Activated gamma-delta T cell treated with Interleukin-2 at 50 U/mL for 16 hours (primary cell): ENCODE measurements at places on chromosomes 4 and X.

GRCh38 chr4:90951037-90951436 is 823.8 kb downstream of the CCSER1 start:
- no peak for DNase-seq

DNA sequence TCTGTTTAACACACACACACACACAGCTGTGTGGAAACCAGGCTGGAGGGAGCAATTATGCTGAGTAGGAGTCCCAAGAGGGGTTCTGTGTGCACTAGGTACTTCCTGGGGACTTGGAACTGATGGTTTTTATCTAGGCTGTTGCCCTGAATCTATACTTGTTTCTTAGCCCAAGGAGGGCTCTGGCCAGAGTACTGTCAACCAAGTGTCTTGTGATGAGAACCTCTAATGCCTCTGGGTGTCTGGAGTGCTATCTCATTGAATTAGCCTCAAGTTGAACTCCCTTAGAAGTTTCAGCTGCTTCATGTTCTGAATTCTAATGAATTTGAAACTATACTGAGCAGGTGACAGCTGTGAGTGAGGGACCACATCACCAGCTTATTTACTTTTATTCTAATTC is 16.6 kb downstream of the ARHGAP24 start:
- DNase-seq = no peak

DNA sequence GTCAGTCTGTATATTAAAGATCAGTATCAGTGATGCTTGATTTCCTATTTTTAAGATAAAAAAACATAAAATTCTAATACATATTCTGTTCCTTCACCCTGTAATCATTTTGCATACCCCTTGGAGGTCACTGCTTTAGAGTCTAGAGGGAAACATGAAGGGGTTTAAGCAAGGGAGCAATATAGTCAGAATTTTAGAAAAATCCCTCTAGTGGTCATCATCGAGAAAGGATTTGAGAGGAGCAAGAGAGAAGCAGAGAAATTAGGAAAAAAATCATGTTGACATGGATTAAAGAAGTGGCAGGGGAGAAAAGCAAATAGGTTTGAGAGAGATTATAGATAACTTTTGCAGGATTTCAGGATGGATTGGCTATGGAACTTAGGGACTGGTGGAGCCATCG is 11.1 kb downstream of the APEX2 start:
- DNase-seq = no peak

DNA sequence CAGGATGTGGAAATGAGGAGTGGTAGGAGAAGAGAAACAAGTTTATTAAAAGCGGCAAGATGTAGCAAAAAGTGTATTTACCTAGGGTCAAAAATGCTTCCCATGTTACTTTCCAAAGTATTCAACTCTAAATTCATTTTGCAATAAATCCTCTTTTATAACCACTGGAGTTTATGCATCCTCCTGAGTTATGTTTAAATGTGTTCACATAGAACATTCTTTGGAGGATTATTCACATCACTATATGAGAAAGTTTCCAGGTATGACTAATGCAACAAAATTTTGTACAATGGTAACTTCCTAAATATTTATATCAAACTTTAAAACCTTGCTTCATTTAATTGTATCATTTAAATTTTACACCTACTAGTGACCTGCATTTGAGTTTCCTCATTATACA is 870.6 kb upstream of the SLIT2 start:
- no peak for DNase-seq

DNA sequence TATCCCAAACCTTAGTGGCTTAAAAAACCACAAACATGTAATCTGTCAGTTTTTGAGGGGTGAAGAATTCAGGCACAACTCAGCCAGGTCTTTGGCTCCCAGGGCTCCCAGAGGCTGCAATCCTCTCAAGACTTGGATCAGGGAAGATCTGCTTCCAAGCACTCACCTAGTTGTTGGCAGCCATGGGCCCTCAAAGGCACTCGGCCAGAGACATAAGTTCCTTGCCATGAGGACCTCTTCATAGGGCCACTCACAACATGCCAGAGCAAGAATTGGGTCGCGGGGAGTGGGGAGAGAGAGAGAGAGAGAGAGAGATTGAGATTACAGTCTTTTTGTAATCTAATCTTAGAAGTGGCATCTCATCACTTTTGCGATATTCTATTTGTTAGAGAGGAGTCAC is 77.1 kb upstream of the TBC1D9 start:
- DNase-seq = no peak

GRCh38 chrX:15737190-15737958 is 696 bp upstream of the CA5B start:
- DNase-seq = no peak

GRCh38 chrX:121781991-121782390 is 734.6 kb downstream of the GLUD2 start:
- DNase-seq = no peak

- DNase-seq = no peak
Observed at GRCh38 chrX:20361081-20361889, 94.6 kb upstream of the RPS6KA3 start.

DNA sequence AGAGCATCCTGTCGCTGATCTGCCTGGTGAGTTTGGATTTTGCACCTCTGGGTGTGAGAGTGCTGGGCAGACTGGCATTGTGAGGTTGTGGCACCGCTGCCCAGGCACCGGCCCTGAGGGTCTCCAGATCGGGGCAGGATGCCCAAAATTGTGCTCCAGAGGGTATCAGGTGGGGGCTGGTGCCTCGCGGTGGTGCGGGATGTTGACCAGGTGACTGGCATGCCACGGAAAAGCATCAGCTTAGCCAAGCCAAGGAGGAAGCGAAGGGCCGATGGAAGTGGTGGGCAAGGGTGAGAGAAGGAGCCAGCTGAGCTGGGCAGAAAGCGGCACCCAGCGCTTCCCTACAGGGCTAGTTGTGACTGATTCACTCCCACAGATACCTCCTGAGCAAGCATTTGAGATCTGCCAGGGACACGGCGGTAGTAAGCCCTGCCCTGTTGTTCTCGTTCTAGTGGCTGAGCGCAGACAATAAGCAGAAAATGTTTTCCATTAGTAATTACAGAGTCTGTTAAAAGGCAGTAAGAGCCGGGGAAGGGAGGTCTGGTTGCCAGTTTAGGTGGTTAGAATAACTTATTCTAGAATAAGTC is 809 bp downstream of the ZFP92 start:
- DNase-seq = no peak

GRCh38 chr4:152138451-152138850 is 377.6 kb upstream of the GATB start:
- DNase-seq = peak; percentile 27

- no peak for DNase-seq
Observed at GRCh38 chr4:25760518-25761157, 102.2 kb downstream of the SEL1L3 start.

DNA sequence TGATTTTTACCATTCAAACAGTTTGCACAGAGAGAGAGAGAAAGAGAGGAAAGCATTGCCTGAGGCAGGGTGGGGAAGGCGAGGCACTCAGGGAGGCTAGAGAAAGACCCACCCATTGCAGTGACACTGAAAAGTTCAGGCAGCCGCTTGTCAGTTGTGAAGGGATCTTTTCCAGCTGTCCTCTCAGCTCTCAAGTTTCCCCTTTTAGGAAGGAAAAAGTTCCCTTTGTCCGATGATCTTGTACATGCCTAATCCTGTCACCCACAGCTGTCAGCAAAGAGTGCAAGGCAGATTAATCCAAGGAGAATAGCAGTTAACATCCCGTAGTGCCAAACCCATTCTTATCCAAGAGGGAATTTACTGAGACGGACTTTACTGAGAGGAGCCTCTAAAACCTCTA is 255.0 kb downstream of the MAGEB5 start:
- DNase-seq = no peak

GRCh38 chr4:155820887-155821518 is 45.1 kb downstream of the ASIC5 start:
- no peak for DNase-seq

GRCh38 chr4:102684610-102685052 is 76.1 kb downstream of the MANBA start:
- DNase-seq = no peak

GRCh38 chr4:8009710-8010511 is 70.2 kb upstream of the AFAP1 start:
- DNase-seq = no peak

DNA sequence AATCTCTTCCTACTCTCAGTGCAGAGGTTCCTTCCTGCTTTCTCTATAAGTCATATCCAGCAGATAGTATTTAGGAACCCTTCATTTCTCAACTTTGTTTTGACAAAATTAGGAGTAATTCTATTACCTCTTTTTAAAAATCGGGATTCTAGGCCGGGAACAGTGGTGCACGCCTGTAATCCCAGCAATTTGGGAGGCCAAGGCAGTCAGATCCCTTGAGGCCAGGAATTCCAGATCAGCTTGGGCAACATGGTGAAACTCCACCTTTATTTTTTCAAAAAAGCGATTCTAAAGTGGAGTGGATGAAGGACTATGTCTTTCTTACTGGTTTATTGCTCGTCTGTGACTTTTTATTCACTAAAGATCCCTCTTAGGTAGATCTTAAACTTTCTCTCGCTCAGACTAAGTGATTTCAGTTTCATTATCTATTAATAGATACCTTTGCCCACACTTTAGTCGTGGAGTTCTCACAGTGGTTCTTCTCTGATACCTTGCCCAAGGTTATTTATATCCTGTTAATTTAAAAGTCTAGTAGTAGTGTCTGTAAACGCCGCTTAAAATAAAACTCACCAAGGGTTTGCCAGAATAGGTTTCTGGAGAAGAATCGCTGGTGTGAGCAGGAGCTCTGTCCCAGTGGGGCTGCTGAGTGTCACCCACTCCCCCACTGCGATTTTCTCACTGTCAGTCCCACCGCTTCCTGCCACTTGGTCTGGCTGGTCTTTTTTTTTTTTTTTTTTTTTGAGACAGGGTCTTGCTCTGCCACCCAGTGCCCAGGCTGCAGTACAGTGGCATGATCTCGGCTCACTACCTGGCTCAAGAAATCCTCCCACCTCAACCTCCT is 27.0 kb upstream of the TMEM131L start:
- peak; percentile 35 for DNase-seq

- DNase-seq = no peak
Observed at GRCh38 chr4:120633810-120634209, 288.7 kb downstream of the PRDM5 start.

DNA sequence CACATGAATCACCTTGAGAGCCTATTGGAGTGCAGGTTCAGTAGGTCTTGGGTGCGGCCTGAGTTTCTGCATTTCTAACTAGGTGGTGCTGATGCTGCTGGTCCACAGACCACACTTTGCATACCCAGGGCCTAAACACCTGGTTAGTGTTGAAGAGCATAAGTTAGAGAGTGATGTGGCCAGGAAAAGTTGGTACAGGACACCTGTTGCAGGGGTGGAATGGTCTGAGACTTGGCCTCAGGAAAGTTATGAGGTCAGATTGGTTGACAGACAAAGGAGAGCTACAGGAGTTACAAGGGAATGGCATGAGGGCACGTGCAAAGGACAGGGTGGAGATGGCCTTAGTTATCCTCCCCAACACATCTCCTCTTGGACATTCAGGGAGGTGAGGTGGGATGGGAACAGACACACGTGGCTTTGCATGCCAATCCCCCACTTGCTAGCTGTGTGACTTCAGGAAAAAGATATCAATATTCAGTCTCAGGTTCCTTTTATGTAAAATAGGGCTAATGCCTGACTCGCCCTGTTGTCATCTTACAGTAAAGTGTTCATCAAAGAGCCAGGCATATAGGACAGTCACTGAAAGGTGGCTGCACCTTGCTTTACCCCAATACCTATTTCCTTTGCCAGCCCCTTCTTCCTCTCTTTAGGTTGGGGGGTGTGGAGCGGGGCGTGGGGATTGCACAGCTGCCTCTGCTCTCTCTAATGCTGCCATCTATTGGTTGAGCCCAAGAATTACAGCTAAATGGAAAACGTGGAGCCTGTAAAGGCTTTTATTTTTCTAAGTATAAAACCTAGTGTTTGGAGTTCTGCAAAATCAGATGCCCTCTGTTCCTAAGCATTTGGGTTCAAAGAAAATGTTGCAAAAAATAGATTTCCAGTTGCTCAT is 47.5 kb downstream of the ATG4A start:
- no peak for DNase-seq

DNA sequence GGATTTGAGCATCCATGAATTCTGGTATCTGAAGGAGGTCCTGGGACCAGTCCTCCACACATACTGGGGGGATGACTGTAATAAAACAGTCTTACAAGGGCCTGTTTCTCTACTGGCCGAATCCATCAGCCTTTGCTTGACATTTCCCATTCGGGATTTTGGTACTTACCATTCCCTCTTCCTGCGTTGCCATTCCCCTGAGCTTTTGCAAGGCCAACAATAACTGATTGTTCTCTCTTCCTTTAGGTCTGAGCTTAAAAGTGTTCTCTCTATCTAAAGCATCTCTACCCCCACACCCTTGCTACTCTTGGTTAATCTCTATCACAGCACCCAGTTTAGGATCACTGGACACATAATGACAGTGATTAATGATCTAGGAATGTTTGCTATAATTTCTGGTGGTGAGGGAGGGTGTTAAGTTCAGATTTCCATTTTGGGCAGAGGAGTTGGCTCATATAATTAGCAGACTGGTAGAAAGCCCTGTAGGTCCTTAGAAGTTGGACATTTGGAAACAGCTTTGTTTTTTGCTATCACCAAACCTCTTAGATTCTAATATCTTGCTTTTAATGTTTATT is 29.4 kb downstream of the TMA16 start:
- DNase-seq = no peak

GRCh38 chrX:154598656-154599055 is 13.7 kb downstream of the CTAG1A start:
- no peak for DNase-seq

- no peak for DNase-seq
Observed at GRCh38 chr4:153333874-153334273, 10.6 kb upstream of the MND1 start.
